IgD-negative memory B cell (primary cell): ENCODE measurements at places on chromosomes 12 and 14. TPM values are rescaled to one million over a fixed set of nuclear protein-coding genes. Genes with fewer than 3 reads are reported as not detected.

The FBLN5 gene
- polyA plus RNA-seq: 4.2 TPM

The MAP1LC3B2 gene
- polyA plus RNA-seq: 6.9 TPM

The PZP gene
- polyA plus RNA-seq: not detected

The SLC25A47 gene
- not detected for polyA plus RNA-seq

The GPR68 gene
- 1.6 TPM for polyA plus RNA-seq

The CSRP2 gene
- 0.09 TPM for polyA plus RNA-seq

The WDR89 gene
- polyA plus RNA-seq: 15.2 TPM

The TUNAR gene
- not detected for polyA plus RNA-seq

The ANO4 gene
- polyA plus RNA-seq: not detected

The IL23A gene
- polyA plus RNA-seq: 12.4 TPM

The PROX2 gene
- not detected for polyA plus RNA-seq

The GLIPR1 gene
- polyA plus RNA-seq: 147 TPM

The PLA2G1B gene
- polyA plus RNA-seq: not detected

The RHEBL1 gene
- 3.2 TPM for polyA plus RNA-seq

The GALNT9 gene
- polyA plus RNA-seq: 1.5 TPM

The AGAP2 gene
- 4.1 TPM for polyA plus RNA-seq

The KLRC3 gene
- not detected for polyA plus RNA-seq

The IKZF4 gene
- 0.35 TPM for polyA plus RNA-seq

The SERPINA12 gene
- not detected for polyA plus RNA-seq

The RD3L gene
- polyA plus RNA-seq: not detected

The ST8SIA1 gene
- not detected for polyA plus RNA-seq

The ATXN7L3B gene
- polyA plus RNA-seq: 20.3 TPM

The RFLNA gene
- not detected for polyA plus RNA-seq

The NUP37 gene
- 24.7 TPM for polyA plus RNA-seq

The HRK gene
- 3.7 TPM for polyA plus RNA-seq

The IFI27L1 gene
- 9.1 TPM for polyA plus RNA-seq

The OLR1 gene
- not detected for polyA plus RNA-seq

The BICD1 gene
- 19.9 TPM for polyA plus RNA-seq
